Ammon's horn (tissue), 1 donor: ENCODE measurements at places on chromosomes 1 and 21.

DNA sequence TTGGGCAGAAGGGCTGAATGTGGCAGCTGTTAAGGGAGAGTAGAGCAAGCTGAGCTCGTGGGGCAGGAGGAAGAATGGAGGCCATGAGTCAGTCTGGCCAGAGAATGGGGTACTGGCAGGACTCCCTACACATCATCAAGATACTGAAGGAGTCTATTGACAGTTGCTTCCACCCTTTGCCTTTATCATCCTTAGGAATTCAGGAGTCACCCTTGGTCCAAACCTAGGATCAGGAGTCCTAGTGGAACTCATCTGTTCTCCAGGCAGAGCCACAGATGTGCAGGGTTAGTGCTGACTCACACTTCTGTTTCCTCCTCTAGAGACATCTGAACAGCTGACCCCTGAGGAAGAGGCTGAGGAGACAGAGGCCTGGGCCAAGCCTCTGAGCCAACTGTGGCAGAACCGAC is 18.7 kb upstream of the ST3GAL3 start:
- no peak for DNase-seq

GRCh38 chr1:10679496-10680220 is 116.8 kb downstream of the CASZ1 start:
- DNase-seq: no peak

GRCh38 chr1:68473060-68473459 is 23.3 kb upstream of the RPE65 start:
- no peak for DNase-seq

GRCh38 chr1:73839922-73840321 is 358.1 kb downstream of the LRRIQ3 start:
- DNase-seq: no peak

GRCh38 chr21:16185766-16186165 is 456.0 kb downstream of the USP25 start:
- DNase-seq: no peak

DNA sequence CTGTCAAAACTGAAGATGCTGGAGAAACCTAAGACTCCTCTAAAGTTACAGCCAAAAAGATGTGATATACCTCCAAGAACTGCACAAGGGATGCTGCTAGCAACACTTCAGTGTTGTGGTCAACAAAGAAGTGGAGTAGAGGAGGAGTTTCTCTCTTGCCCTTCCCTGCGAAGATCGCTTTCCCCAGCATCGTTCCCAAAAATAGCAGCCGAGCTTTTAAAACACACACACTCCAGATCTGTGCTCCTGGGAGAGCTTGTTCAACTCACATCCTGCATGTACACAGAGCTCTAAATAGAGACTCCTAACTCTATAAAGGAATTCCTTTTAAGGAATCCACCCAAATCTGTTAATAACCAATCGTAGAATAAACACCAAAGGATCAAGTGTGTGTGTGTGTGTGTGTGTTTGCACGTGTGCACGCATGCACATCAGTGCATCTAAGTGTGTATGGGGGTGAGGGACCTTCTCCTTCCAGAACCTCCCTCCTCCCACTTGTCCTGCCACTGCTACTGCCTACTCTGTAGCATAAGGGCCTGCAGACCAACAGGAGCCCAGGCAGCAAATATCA is 58.5 kb downstream of the PSMG1 start:
- no peak for DNase-seq
